ENCODE measurements at places on chromosomes 2 and 18. TPM values are rescaled to one million over a fixed set of nuclear protein-coding genes. Genes with fewer than 3 reads are reported as not detected.

The KCNF1 gene
- 47.2 TPM for total RNA-seq

The BOLL gene
- not detected for total RNA-seq

The STPG4 gene
- not detected for total RNA-seq

The SERPINB3 gene
- total RNA-seq = not detected

The CERS6 gene
- total RNA-seq = 16.4 TPM

The MAL gene
- total RNA-seq = 0.12 TPM

The TSGA10 gene
- 2.0 TPM for total RNA-seq
